Activated CD4-positive, alpha-beta memory T cell treated with anti-CD3 and anti-CD28 coated beads for 36 hours (primary cell): ENCODE measurements at places on chromosomes 4 and X. TPM values are rescaled to one million over a fixed set of nuclear protein-coding genes. Genes with fewer than 3 reads are reported as not detected.

The CLCN3 gene
- 17.3 TPM for total RNA-seq

The CDS1 gene
- total RNA-seq: 0.17 TPM

The LETM1 gene
- 41.1 TPM for total RNA-seq

The IL21 gene
- total RNA-seq: 65.1 TPM

The SFRP2 gene
- not detected for total RNA-seq
